ENCODE measurements at places on chromosomes 1 and 21. TPM values are rescaled to one million over a fixed set of nuclear protein-coding genes. Genes with fewer than 3 reads are reported as not detected.

XKR8 gene
- total RNA-seq = 7.3 TPM

TEDDM1 gene
- total RNA-seq = not detected

FOXD2 gene
- total RNA-seq = 0.14 TPM

SH2D2A gene
- total RNA-seq = 2.5 TPM

NCF2 gene
- total RNA-seq = 34.7 TPM

USH2A gene
- total RNA-seq = not detected

LCE1F gene
- not detected for total RNA-seq

PALMD gene
- 13.6 TPM for total RNA-seq

RNU1-2 gene
- under 0.01 TPM for total RNA-seq

VTCN1 gene
- 0.35 TPM for total RNA-seq

POU2F1 gene
- 5.4 TPM for total RNA-seq

SFT2D2 gene
- total RNA-seq = 34.3 TPM

GUCA2B gene
- not detected for total RNA-seq

ERICH3 gene
- total RNA-seq = not detected

SNRNP40 gene
- 57.5 TPM for total RNA-seq

PHACTR4 gene
- 18.1 TPM for total RNA-seq

LCE3E gene
- total RNA-seq = 0.63 TPM

GRHL3 gene
- total RNA-seq = 46.5 TPM

NCAM2 gene
- total RNA-seq = not detected

FNDC5 gene
- total RNA-seq = not detected

KPNA6 gene
- total RNA-seq = 37.4 TPM

CD1E gene
- not detected for total RNA-seq

OR2L5 gene
- not detected for total RNA-seq

FAM131C gene
- total RNA-seq = 3.5 TPM

MAGI3 gene
- total RNA-seq = 10.9 TPM

TNNI3K gene
- not detected for total RNA-seq

ANKRD65 gene
- total RNA-seq = 24.3 TPM

DMRTB1 gene
- total RNA-seq = not detected

CLCA2 gene
- total RNA-seq = 98.8 TPM

WLS gene
- 37.3 TPM for total RNA-seq

KRTAP19-8 gene
- not detected for total RNA-seq

PSEN2 gene
- total RNA-seq = 10.1 TPM

DMRTA2 gene
- total RNA-seq = 6.5 TPM

CCDC185 gene
- not detected for total RNA-seq

RXRG gene
- total RNA-seq = not detected

RNF186 gene
- total RNA-seq = not detected
